Large intestine (tissue), 12 donors: ENCODE measurements at places on chromosomes 1 and 21.

- peak; percentile 80 for DNase-seq
These were observed 10.5 kb downstream of the MTX1 start for GRCh38 chr1:155218854-155219591.

- DNase-seq: no peak
These were observed 104.8 kb downstream of the TOMM20 start for GRCh38 chr1:235023711-235024439.

GRCh38 chr1:112711670-112712069, 3.5 kb downstream of the PPM1J start:
- no peak for DNase-seq

GRCh38 chr1:204571128-204571527, 54.9 kb downstream of the MDM4 start:
- no peak for DNase-seq

DNA sequence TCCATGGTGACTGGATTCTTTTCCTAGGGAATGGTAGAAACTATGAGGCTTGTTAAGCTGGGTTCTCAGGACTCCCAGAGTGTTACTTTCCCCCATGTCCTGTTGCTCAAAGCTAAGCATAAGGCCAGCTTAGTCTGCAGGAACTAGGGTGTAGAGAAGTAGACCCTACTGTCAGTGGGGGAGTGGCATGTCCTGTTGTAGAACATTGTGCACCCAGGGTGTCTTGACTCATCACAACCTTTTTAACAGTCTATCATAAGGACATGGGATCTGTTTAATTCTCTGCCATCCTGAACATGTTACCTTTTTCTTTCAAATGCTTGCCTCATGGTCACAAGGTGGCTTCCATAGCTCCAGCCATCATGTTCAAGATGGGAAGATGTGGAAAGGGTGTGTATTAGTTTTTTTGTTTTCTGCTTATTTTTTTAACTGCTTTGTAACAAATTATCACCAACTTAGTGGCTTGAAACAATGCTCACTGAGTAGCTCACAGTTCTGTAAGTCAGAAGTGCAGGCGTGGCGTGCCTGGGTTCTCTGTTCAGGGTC, 17.4 kb downstream of the OBSCN start:
- DNase-seq: no peak

DNA sequence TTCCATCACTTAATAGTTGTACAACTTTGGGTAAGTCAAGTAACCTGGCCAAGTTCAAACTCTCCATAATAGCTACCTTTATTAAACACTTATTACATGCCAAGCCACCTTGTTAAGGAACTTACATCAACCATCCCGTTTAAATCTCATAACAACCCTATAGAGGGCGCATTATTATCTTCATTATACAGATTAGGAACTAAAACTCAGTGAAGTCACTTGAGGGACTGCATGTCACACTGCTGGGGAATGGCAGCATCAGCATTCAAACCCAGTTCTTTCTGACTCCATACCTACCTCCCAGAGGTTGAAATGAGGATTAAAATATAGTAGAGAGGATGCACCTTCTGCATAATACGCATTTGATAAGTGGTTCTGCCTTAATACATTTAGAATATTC, 47.1 kb upstream of the PLA2G2C start:
- DNase-seq: no peak

GRCh38 chr1:109784551-109785252, 21.0 kb upstream of the EPS8L3 start:
- no peak for DNase-seq

GRCh38 chr1:245807954-245808719, 653.4 kb downstream of the KIF26B start:
- DNase-seq: peak; percentile 60
